ENCODE measurements at places on chromosomes 5 and 9. TPM values are rescaled to one million over a fixed set of nuclear protein-coding genes. Genes with fewer than 3 reads are reported as not detected.

- no peaks in the 10 kb centered on the region for H3K36me3 ChIP-seq
- no peak for DNase-seq
- peaks cover 2% of the 10 kb centered on the region for H3K4me1 ChIP-seq
- H3K4me3 ChIP-seq, result no peak overlapping the region
- H3K27me3 ChIP-seq, result no peaks in the 10 kb centered on the region
These were observed 30.0 kb upstream of the PPP1R2B start for GRCh38 chr5:156819967-156820581.

- H3K4me1 ChIP-seq, result peaks cover 10% of the 10 kb centered on the region
- H3K4me3 ChIP-seq, result no peak overlapping the region
- DNase-seq, result no peak
- no peak overlapping the region for H3K27ac ChIP-seq
- no peaks in the 10 kb centered on the region for H3K27me3 ChIP-seq
- H3K36me3 ChIP-seq, result peaks cover 28% of the 10 kb centered on the region
These were observed 76.4 kb downstream of the EHMT1 start for GRCh38 chr9:137694962-137695875.

- no peak overlapping the region for H3K4me3 ChIP-seq
- no peak for DNase-seq
- H3K4me1 ChIP-seq, result no peaks in the 10 kb centered on the region
- no peaks in the 10 kb centered on the region for H3K27me3 ChIP-seq
These were observed 34.0 kb upstream of the LURAP1L start for GRCh38 chr9:12740845-12741244.

DNA sequence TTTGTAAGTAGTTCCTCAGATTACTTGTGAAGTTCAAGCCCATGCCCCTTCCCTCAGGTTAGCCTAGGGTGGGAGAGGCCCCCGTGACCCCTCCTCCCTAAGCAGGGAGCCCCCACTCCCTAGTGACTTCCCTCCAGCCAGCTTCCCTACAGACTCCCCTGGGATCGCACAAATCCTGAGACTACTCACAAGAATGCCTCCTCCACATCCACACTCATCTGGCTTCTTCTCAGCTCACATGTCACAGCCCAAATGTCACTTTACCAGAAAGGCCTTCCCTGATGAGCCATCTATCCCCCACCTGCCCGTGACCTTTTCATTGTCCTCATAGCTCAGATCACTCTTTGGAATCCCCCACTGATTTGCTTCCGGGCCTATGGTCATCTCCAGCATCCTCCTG is 96.7 kb upstream of the ARAP3 start:
- H3K4me1 ChIP-seq, result peaks cover 6% of the 10 kb centered on the region
- H3K27ac ChIP-seq, result no peak overlapping the region
- no peak overlapping the region for H3K4me3 ChIP-seq

GRCh38 chr9:85041466-85042137 is 372.1 kb downstream of the NTRK2 start:
- no peaks in the 10 kb centered on the region for H3K4me1 ChIP-seq
- H3K4me3 ChIP-seq, result no peak overlapping the region
- H3K27me3 ChIP-seq, result no peaks in the 10 kb centered on the region
- H3K36me3 ChIP-seq, result no peaks in the 10 kb centered on the region
- no peak for DNase-seq

DNA sequence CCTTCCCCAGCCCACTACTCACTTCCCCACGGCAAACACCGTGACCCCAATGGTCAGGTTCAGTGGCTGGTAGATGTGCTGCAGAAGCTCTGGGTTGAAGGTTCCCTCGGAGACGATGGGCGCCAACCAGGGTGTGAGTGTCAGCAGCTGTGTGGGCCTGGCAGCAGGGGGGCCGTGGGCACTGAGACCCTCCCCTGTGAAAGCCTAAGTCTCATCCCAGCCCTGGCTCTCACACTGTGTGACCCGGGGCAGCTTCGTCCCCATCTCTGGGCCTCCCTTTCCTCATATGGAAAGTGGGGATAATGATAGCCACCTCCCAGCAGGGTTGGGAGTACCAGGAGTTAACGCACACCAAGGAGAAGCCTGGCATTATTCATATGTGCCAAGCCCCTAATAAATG is 8.6 kb downstream of the GBGT1 start:
- no peaks in the 10 kb centered on the region for H3K36me3 ChIP-seq
- H3K4me3 ChIP-seq, result no peak overlapping the region
- H3K27me3 ChIP-seq, result peaks cover 2% of the 10 kb centered on the region

- no peak overlapping the region for H3K27ac ChIP-seq
- DNase-seq, result no peak
- no peaks in the 10 kb centered on the region for H3K27me3 ChIP-seq
- no peaks in the 10 kb centered on the region for H3K36me3 ChIP-seq
These were observed 50.0 kb upstream of the SH3GL2 start for GRCh38 chr9:17528859-17529258.

DNA sequence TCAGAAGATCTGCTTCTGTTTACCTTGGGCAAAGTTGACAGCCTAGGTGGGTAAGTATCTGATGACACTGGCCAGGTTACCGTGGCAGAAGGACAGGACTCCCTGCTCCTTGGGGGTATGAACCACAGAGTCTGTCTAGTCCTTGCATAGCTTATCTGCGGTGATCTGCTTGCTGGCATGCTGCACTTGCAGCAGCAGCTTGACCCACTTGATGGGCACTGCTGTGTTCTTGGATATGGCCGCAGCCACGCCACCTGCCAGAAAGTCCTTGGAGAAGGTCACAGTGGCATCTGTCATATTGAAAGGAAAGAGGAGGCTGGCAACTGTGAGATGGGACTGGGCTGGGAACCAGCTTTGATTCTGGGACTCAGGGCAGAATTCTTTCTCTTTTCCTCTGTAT is 35.9 kb upstream of the POC5 start:
- no peak overlapping the region for H3K4me3 ChIP-seq
- peaks cover 25% of the 10 kb centered on the region for H3K27me3 ChIP-seq
- H3K4me1 ChIP-seq, result no peaks in the 10 kb centered on the region
- no peaks in the 10 kb centered on the region for H3K36me3 ChIP-seq
- no peak overlapping the region for H3K27ac ChIP-seq

- H3K4me3 ChIP-seq, result no peak overlapping the region
- no peaks in the 10 kb centered on the region for H3K36me3 ChIP-seq
- no peak overlapping the region for H3K27ac ChIP-seq
- H3K4me1 ChIP-seq, result no peaks in the 10 kb centered on the region
These were observed 2.1 kb downstream of the SLC6A3 start for GRCh38 chr5:1443171-1443570.

GRCh38 chr5:40826489-40827187 is 8.4 kb downstream of the RPL37 start:
- DNase-seq, result no peak
- no peak overlapping the region for H3K4me3 ChIP-seq
- H3K36me3 ChIP-seq, result peaks cover 69% of the 10 kb centered on the region
- peaks cover 37% of the 10 kb centered on the region for H3K4me1 ChIP-seq

DNA sequence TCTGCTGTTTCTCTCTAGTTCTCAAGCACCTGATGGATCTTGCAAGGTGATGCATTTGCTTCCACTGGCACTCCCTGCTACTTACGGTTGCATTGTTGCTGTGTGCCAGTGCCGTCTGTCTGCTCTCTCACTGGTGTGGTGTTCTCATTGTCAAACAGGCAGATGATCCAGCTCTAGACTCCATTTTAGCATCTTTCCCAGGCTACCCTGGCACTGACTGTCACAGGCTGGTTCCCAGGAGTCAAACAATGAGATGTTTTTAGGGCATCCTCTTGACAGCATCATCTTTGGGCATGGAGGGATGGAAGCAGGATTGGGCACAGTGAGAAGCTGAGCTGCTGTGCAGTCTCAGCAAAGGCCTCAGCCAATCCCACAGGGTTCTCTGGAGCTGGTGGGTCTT is 12.9 kb downstream of the MTRR start:
- H3K27ac ChIP-seq, result no peak overlapping the region
- H3K4me3 ChIP-seq, result no peak overlapping the region
- no peaks in the 10 kb centered on the region for H3K27me3 ChIP-seq
- H3K36me3 ChIP-seq, result peaks cover 80% of the 10 kb centered on the region

DNA sequence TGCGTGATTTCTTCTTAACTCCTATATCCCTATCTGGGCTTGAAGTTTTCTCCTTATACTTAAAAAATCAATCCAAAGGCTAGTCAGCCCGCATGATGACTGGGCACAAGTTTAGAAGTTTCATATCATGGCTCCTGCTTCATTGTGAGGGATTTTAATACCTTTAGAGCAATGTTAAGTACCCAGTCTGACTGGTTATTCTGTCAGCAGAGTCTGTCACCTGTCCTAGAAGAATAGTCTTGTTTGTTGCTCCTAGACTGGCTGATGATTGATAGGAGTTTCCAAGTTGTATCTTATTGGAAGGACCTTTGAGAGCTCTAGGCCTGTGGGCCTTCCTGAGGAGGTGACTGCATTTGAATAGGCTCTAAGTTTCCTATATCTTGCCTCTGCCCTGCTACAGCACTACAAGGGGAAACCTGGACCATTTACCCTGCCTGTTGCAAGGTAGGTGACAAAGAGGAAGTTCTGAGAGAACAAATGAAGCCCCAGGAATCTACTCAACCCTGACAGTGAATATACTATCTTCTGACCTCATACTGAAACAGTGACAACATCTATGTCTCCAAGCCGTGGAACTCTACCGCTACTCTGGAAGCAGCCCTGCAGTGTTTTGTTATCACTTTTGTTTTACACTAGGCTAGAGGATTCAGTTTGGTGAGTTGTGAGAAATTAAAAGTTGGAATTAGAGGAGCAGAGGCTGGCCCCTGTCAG is 66.5 kb downstream of the F2RL2 start:
- no peak overlapping the region for H3K27ac ChIP-seq
- H3K4me3 ChIP-seq, result no peak overlapping the region
- H3K27me3 ChIP-seq, result no peaks in the 10 kb centered on the region
- peaks cover 19% of the 10 kb centered on the region for H3K36me3 ChIP-seq

GRCh38 chr5:121019734-121020133 is 555.6 kb downstream of the PRR16 start:
- no peak overlapping the region for H3K27ac ChIP-seq
- no peaks in the 10 kb centered on the region for H3K4me1 ChIP-seq
- no peak overlapping the region for H3K4me3 ChIP-seq
- no peaks in the 10 kb centered on the region for H3K27me3 ChIP-seq
- DNase-seq, result no peak

DNA sequence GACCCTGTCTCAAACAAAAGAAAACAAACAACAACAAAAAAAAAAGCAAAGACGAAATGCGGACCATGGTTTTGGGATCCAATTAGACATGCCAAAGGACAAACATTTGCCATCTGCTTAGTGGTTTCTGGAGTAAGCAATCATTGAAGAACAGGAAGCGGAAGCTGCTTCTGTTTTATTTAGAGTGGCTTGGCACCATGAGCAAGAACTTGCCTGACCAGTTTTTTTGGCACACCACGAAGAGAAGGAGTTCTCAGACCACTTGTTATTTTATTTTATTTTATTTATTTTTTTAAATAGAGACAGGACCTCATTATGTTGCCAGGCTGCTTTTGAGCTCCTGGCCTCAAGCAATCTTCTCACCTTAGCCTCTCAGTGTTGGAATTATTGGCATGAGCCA is 17.0 kb downstream of the BTF3 start:
- no peak overlapping the region for H3K27ac ChIP-seq
- no peak overlapping the region for H3K4me3 ChIP-seq

GRCh38 chr9:70481471-70481870 is 67.0 kb upstream of the KLF9 start:
- no peak overlapping the region for H3K4me3 ChIP-seq
- no peak overlapping the region for H3K27ac ChIP-seq
- no peaks in the 10 kb centered on the region for H3K27me3 ChIP-seq

- no peak for DNase-seq
- H3K4me1 ChIP-seq, result peaks cover 10% of the 10 kb centered on the region
- H3K27ac ChIP-seq, result no peak overlapping the region
- H3K36me3 ChIP-seq, result no peaks in the 10 kb centered on the region
These were observed 46.2 kb upstream of the PWWP2A start for GRCh38 chr5:160165137-160166068.

- H3K4me3 ChIP-seq, result peak overlapping the region; percentile 81
- no peak for DNase-seq
- peak overlapping the region; percentile 43 for H3K27ac ChIP-seq
These were observed 727 bp downstream of the TRIM7 start for GRCh38 chr5:181204113-181204825.

Gene CCDC192
- not detected for total RNA-seq

Gene LIFR
- total RNA-seq, result 0.25 TPM

Gene PHF24
- 0.11 TPM for total RNA-seq

Gene FOXD4
- not detected for total RNA-seq

Gene PIP5K1B
- total RNA-seq, result 76.2 TPM

Gene GZMA
- 96.9 TPM for total RNA-seq

Gene ZNG1C
- 40.3 TPM for total RNA-seq

Gene HAVCR2
- total RNA-seq, result 48.6 TPM

Measured in activated T-helper 2 cell treated with anti-CD3 and anti-CD28 coated beads, Interferon-gamma antibody, Interleukin-2, Interleukin-4, amounts not matched to agents 10 μg/mL and 5 μg/mL and 100 μg/mL, durations not matched to agents 14 hours and 24 hours and 36 hours (primary cell).